ENCODE measurements at places on chromosomes 1 and 21.

DNA sequence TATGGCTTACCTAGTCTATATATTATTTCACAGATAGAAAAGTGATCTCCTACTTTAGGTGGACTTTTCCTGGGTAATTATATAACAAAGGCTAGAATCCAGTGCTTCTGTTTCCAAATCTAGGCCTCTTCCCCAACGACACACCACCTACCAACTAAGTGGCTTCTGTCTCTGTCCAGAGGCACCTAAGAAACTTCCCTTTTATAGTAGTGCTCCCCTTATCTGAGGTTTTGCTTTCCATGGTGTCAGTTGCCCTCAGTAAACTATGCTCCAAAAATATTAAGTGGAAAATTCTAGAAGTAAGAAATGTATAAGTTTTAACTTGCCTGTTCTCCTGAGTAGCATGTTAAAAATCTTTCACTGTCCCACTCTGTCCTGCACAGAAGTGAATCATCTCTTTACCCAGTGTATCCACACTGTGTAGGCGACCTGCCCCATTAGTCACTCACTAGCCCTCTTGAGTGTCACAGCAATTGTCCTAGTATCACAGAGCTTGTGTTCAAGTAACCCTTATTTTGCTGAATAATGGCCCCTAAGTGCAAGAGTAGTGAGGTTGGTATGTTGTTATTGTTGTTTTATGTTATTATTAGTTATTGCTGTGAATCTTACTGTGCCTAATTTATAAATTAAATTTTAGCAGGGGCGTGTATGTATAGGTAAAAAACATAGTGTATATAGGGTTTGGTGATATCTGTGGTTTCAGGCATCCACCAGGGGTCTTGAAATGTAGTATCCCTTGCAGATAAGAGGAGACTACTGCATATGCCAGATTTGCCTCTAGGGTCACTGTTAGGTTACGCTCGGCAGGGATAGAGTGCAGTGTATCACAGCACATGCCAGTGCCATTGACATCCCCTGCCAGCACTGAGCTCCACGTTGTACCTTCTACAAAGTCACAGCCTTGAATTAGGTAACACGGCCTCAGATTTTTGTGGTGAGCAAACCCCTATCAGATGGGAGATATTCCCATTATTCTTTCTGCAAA is 14.7 kb upstream of the CD53 start:
- no peak for DNase-seq
- peaks cover 8% of the 10 kb centered on the region for H3K36me3 ChIP-seq
- peaks cover 36% of the 10 kb centered on the region for H3K4me1 ChIP-seq
- H3K27ac ChIP-seq = no peak overlapping the region

DNA sequence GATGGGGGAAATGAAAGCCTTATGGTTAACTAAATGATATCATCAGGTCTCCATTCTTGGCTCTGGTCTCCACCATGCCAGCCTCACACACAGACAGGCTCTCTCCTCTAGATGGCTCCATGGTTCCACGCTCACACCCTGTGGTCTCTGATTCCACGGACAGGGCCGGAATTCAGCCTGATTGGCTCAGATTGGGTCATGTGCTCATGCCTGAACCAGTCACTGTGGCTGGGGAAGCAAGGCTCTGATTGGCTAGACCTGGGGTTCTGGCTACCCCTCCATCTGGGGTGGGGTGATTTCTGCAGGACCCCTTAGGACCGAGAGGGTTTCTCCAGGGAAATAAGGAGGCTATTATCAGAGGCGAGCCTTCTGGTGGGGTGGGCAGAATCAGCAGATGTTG is 277.0 kb downstream of the PTPRU start:
- peaks cover 6% of the 10 kb centered on the region for H3K27me3 ChIP-seq
- no peaks in the 10 kb centered on the region for H3K4me1 ChIP-seq
- H3K36me3 ChIP-seq = no peaks in the 10 kb centered on the region
- no peak for DNase-seq
- no peak overlapping the region for H3K4me3 ChIP-seq

DNA sequence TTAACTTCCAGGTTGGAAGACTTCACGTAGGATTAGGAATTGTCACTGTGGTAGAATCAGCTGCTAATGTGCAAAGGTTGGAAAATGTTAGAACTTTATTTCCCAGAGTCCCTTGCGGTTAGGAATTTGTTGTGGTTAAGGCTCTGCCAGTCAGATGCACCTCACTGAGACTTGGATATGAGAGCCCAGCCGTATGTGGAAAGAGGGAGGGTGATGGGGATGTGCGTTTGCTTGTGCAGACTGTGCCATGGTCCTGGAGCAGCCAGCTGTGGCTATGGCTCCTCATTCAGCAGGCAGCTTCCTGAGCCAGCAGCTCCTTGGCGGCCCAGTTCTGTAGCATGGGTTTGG is 12.5 kb downstream of the S100A10 start:
- H3K4me1 ChIP-seq = no peaks in the 10 kb centered on the region
- H3K4me3 ChIP-seq = no peak overlapping the region
- no peak overlapping the region for H3K27ac ChIP-seq
- DNase-seq = no peak
- peaks cover 30% of the 10 kb centered on the region for H3K27me3 ChIP-seq
- H3K36me3 ChIP-seq = peaks cover 25% of the 10 kb centered on the region

- peaks cover 14% of the 10 kb centered on the region for H3K27me3 ChIP-seq
- H3K4me1 ChIP-seq = peaks cover 15% of the 10 kb centered on the region
- no peak for DNase-seq
- peak overlapping the region; percentile 34 for H3K4me3 ChIP-seq
- no peak overlapping the region for H3K27ac ChIP-seq
- H3K36me3 ChIP-seq = no peaks in the 10 kb centered on the region
These were observed 210.4 kb downstream of the HIVEP3 start for GRCh38 chr1:41708332-41708731.

- peaks cover 19% of the 10 kb centered on the region for H3K4me1 ChIP-seq
- H3K4me3 ChIP-seq = no peak overlapping the region
- H3K27me3 ChIP-seq = no peaks in the 10 kb centered on the region
- H3K27ac ChIP-seq = no peak overlapping the region
- DNase-seq = no peak
- no peaks in the 10 kb centered on the region for H3K36me3 ChIP-seq
These were observed 235.0 kb upstream of the FGGY start for GRCh38 chr1:59061876-59062275.

GRCh38 chr1:32125313-32125712 is 17.5 kb downstream of the KPNA6 start:
- no peak overlapping the region for H3K27ac ChIP-seq
- no peak for DNase-seq
- H3K27me3 ChIP-seq = no peaks in the 10 kb centered on the region
- H3K36me3 ChIP-seq = no peaks in the 10 kb centered on the region
- H3K4me1 ChIP-seq = peaks cover 65% of the 10 kb centered on the region

DNA sequence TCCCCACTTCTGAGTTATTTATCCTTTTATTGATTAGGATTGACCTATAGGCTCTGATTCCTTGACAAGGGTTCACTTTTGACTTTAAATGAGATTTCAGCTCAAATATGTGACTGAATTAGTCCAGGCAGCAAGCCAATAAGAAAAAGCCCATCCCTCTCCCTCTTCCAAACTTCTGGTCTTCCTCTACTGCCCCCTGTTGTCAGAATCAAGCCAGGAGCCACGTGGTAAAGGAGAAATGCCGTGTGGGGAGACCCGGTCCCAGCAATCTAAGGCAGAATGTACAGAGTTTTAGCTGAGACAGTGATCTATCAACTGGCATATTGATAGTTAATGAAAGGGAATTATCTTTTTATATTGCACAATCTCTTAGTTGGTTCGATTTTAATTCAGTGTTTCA is 5.2 kb downstream of the ADAMTS5 start:
- no peak for DNase-seq
- H3K27ac ChIP-seq = no peak overlapping the region
- H3K36me3 ChIP-seq = no peaks in the 10 kb centered on the region
- no peak overlapping the region for H3K4me3 ChIP-seq
- H3K27me3 ChIP-seq = peaks cover 39% of the 10 kb centered on the region

DNA sequence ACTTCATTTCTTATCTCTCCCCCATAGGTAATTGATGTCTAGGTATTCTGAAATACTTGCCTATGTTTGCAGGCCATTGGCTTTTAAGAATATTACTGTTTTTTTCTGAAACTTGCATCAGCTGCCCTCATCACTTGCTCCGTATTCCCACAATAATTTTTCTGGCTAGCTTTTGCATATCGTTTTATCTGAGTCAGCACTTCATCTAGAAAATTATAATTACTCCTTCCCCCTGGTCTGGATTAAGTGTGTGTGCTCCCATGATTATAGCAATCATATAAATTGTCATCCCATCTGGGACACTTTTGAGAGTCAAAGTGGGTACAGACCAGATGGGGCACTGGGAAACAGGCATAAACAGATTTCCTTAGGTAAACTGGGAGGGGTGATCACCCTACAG is 583.2 kb upstream of the B3GALT2 start:
- no peak overlapping the region for H3K27ac ChIP-seq
- H3K27me3 ChIP-seq = peaks cover 4% of the 10 kb centered on the region
- no peak for DNase-seq
- H3K4me1 ChIP-seq = no peaks in the 10 kb centered on the region

- H3K4me1 ChIP-seq = peaks cover 29% of the 10 kb centered on the region
- no peak overlapping the region for H3K27ac ChIP-seq
- no peaks in the 10 kb centered on the region for H3K27me3 ChIP-seq
- no peaks in the 10 kb centered on the region for H3K36me3 ChIP-seq
These were observed 1.9 kb downstream of the PSMG1 start for GRCh38 chr21:39181205-39181818.

DNA sequence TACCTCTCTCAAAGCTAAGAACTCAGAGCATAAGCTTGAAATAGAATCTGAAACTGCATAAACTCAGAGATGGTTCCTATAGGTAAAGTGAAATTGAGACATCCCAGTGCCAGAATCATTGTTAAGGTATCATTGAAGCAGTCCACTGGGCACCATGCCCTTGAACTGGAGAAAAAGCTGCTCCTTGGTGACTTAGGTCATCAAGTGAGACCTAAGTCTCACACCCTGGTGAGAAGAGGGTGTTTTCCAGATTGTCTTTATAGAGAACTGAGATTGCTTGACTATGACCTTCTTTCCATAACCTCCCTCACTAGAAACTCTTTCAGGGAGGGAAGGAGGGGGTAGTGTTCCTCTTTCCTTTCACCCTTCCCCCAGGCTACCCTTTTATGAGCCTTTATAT is 9.4 kb upstream of the ATP6V1G3 start:
- peak; percentile 58 for DNase-seq
- no peak overlapping the region for H3K4me3 ChIP-seq
- peaks cover 12% of the 10 kb centered on the region for H3K36me3 ChIP-seq

DNA sequence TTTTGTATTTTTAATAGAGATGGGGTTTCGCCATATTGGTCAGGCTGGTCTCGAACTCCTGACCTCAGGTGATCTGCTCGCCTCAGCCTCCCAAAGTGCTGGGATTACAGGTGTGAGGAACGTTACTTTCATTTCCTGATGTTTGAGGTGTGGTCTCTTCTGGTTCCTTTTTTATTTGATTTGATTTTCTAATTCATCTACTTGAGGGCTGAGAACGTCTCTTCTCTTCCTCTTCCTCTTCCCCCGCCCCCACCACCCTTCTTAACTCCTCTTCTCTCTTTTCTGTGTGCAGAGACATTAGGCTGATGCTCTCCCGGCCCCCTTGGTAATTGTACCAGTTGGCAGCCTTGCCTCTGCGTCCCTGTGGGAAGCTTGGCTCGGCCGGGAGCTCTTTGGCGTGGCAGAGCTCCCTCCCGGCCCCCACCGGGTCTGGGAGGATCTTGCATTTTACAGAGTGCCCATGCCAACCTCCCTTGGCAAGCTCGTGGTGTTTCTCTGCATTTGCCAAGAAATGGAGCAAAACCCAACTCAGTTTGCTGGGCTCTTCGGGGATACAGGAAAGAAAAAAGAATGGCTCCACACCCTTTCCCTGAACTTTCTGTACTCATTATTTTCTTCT is 19.9 kb downstream of the CRYAA start:
- peak overlapping the region; percentile 96 for H3K27ac ChIP-seq
- H3K36me3 ChIP-seq = peaks cover 10% of the 10 kb centered on the region
- peaks cover 61% of the 10 kb centered on the region for H3K4me1 ChIP-seq
- H3K27me3 ChIP-seq = peaks cover 16% of the 10 kb centered on the region

- no peaks in the 10 kb centered on the region for H3K36me3 ChIP-seq
- peaks cover 15% of the 10 kb centered on the region for H3K4me1 ChIP-seq
- DNase-seq = no peak
- H3K27me3 ChIP-seq = no peaks in the 10 kb centered on the region
- no peak overlapping the region for H3K27ac ChIP-seq
- no peak overlapping the region for H3K4me3 ChIP-seq
These were observed 3.2 kb upstream of the SNAPIN start for GRCh38 chr1:153655333-153655732.

DNA sequence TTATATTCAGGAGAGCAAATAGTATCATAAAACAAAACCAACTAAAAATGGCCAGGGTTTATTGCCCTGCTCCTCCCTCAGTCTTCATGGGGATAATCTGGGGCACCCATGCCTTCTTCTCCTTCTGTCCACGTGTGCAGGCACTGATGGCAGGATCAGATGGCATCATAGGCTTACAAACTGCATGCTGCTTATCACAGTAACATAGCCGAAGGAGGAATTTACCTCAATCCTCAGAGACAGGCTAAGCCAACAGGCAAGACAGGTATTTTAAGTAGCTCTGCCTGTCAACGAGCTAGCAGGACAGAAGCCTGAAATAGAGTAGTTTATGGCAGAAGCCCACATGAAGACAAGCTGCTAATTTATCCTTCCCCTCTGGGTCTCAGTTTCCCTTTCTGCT is 9.4 kb downstream of the LAMB3 start:
- no peak overlapping the region for H3K4me3 ChIP-seq
- DNase-seq = no peak
- H3K36me3 ChIP-seq = no peaks in the 10 kb centered on the region
- peaks cover 21% of the 10 kb centered on the region for H3K27me3 ChIP-seq
- no peaks in the 10 kb centered on the region for H3K4me1 ChIP-seq

- H3K27ac ChIP-seq = no peak overlapping the region
- H3K4me3 ChIP-seq = no peak overlapping the region
- no peaks in the 10 kb centered on the region for H3K36me3 ChIP-seq
- no peak for DNase-seq
- H3K4me1 ChIP-seq = no peaks in the 10 kb centered on the region
- H3K27me3 ChIP-seq = peaks cover 17% of the 10 kb centered on the region
These were observed 111.1 kb downstream of the TLR5 start for GRCh38 chr1:223031733-223032601.

DNA sequence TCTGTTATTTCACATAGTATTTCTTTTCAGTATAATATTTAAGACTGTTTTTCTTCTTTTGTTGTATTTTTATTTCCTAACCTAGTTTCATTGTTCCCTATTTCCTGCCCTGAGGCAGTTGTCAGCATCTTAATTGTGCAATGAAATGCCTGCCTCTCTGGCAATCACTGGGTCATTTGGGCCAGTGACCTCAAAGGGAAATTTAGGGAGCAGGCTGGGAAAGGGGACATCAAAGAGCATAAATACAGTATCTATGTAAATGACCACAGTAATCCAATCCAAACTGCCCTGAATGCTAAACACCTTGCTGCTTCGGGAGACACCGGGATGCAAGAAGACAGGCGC is 147.8 kb downstream of the TLR5 start:
- no peaks in the 10 kb centered on the region for H3K36me3 ChIP-seq
- no peaks in the 10 kb centered on the region for H3K27me3 ChIP-seq
- H3K27ac ChIP-seq = no peak overlapping the region
- no peak overlapping the region for H3K4me3 ChIP-seq
- no peaks in the 10 kb centered on the region for H3K4me1 ChIP-seq
- DNase-seq = no peak

GRCh38 chr1:155171836-155172731 is 1.0 kb downstream of the KRTCAP2 start:
- peak overlapping the region; percentile 99 for H3K27ac ChIP-seq
- H3K4me1 ChIP-seq = peaks cover 53% of the 10 kb centered on the region
- peak overlapping the region; percentile 100 for H3K4me3 ChIP-seq
- H3K27me3 ChIP-seq = no peaks in the 10 kb centered on the region
- H3K36me3 ChIP-seq = peaks cover 5% of the 10 kb centered on the region
- no peak for DNase-seq

All from naive B cell (primary cell).